ENCODE measurements at places on chromosomes 13 and 19.

GRCh38 chr13:35475212-35475959 is 1.1 kb downstream of the MAB21L1 start:
- DNase-seq: no peak

GRCh38 chr13:49986471-49986870 is 10.4 kb upstream of the TRIM13 start:
- DNase-seq: no peak

GRCh38 chr13:59413126-59413525 is 750.6 kb downstream of the DIAPH3 start:
- no peak for DNase-seq

- no peak for DNase-seq
These were observed 69.9 kb upstream of the ANKRD10 start for GRCh38 chr13:110984798-110985197.

DNA sequence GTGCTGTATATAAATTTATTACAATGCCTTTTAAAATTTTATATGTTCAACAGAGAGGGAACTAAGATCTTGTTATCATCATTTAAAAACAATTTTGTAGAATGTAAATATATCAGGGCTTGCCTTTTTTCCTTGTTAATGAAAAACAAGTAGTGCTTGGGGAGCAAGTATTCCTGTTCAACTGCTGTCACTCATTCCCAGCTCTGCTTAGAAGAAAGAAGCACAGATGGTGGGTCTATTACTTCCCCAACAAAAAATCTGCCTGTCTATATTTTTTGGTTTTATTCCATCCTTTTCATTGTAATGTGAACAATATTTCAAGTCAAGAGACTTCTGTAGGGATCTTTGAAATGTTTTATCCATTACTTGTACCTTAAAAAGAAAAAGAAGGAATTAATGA is 503.9 kb downstream of the GPC5 start:
- DNase-seq: no peak

- no peak for DNase-seq
These were observed 2.7 kb downstream of the COL5A3 start for GRCh38 chr19:10007371-10008183.

GRCh38 chr13:31204592-31204991 is 4.8 kb downstream of the B3GLCT start:
- peak; percentile 57 for DNase-seq

- no peak for DNase-seq
These were observed 58.2 kb downstream of the CDADC1 start for GRCh38 chr13:49305792-49306425.

DNA sequence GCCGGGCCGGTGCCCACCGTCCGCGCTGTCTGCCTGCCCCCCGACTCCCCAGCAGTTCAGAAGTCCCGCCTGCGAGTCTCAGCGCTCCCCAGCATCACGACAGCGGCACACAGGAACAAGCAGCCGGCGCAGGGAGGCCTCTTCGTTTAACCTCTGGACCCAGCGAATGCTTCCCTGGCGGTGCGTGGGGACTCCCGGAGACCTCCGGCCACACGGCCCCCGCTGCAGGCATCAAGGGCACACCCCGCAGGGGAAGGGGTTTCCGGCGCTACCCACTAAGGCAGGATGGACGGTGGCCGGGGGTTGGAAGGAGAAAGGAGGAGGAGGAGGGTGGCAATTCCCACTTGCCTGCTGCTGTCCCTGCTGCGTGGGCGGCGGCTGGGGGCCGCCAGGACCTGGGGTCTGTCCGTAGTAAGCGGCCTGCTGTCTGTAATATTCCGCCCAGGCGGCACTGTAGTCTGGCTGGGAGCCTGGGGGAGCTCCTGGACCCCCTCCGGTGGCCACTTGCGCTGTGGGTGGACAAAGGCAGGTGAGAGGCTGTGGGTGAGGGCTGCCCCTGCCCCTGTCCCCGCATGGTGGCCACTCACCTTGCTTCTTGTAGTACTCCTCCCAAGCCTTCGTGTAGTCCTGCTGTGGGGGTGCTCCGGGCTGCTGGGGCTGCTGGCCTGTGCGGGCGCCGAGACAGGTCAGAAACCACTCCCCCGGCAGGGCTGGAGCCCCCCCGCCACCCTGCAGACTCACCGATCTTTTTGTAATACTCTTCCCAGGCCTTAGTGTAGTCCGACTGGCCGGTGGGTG is 9.6 kb downstream of the KHSRP start:
- DNase-seq: no peak

GRCh38 chr13:86986448-86986847 is 684.7 kb upstream of the SLITRK5 start:
- DNase-seq: no peak
